ENCODE measurements at places on chromosomes 7 and 10. TPM values are rescaled to one million over a fixed set of nuclear protein-coding genes. Genes with fewer than 3 reads are reported as not detected.

Gene SGMS1
- 86.4 TPM for total RNA-seq

Gene SOSTDC1
- 25.6 TPM for total RNA-seq

Gene CYP2C19
- total RNA-seq: not detected

Gene JCAD
- total RNA-seq: 52.0 TPM

Gene WNT2
- total RNA-seq: 8.9 TPM

Gene AZGP1
- total RNA-seq: 1.9 TPM

Gene TAS2R5
- total RNA-seq: 6.5 TPM

Gene CALML5
- total RNA-seq: not detected

Gene TRA2A
- 86.5 TPM for total RNA-seq

DNA sequence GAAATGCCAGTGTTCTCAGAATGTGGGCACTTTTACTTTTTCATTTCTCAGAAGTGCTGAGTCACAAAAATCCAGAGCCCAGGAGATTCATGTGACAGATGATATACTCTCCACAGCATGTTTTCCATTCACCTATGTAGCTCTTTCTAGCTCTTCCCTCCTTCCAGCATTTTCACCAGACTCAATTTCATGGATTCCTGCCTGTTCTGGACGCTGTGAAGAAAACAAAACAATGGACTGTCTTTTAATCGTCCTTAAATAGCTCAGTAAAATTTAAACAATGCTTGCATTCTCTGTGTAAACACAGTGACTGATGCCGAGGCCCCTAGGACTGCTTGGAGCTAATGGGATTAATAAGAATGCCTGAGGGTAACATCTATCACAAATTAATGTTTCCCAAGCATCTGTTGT is 25.5 kb downstream of the ZNF713 start:
- no peak for DNase-seq

GRCh38 chr10:11014671-11015445 is 2.8 kb upstream of the CELF2 start:
- DNase-seq: peak; percentile 39

DNA sequence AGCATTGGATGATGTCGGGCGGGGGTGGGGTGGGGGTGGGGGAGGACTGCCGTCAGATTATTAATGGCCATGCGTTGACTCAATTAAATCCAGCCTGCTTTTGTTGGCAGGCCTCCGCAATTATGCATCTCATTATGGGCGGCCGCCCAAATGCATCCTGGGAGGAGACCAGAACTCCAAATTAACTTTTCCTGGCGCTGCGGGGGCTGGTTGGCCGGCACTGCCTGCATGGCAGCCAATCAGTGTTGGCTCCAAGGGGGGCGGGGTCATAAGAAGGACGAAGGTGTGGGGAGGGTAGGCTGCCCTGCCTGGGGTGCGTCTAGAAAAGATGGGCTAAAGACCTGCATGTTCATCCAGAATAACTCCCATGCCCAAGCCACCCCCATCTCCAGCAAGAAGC is 83.9 kb upstream of the PAX2 start:
- DNase-seq: no peak

GRCh38 chr7:38122501-38122900 is 55.5 kb upstream of the STARD3NL start:
- DNase-seq: no peak

DNA sequence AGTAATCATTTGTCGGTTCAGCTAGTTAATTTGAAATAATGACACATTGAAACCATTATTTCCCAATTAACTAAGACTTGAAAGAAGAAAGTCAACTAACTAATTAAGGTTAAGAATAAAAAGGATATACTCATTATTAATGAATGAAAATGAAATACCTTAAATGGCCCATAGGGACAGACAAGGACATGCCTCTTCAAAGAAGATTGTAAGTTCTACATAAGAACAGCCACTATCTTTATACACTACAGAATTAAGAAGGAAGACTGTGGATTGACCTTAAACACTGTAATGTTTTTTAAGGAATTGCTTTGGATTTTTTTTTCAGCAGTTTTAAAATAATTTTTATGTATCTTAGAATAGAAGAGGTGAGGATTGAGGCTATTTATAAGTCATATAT is 60.7 kb downstream of the CSTF2T start:
- DNase-seq: no peak

GRCh38 chr10:50325449-50326171 is 74.3 kb upstream of the ASAH2 start:
- no peak for DNase-seq

- DNase-seq: no peak
Observed at GRCh38 chr7:131935180-131935579, 378.8 kb upstream of the PODXL start.

GRCh38 chr7:71770269-71770907 is 638.4 kb downstream of the GALNT17 start:
- no peak for DNase-seq

DNA sequence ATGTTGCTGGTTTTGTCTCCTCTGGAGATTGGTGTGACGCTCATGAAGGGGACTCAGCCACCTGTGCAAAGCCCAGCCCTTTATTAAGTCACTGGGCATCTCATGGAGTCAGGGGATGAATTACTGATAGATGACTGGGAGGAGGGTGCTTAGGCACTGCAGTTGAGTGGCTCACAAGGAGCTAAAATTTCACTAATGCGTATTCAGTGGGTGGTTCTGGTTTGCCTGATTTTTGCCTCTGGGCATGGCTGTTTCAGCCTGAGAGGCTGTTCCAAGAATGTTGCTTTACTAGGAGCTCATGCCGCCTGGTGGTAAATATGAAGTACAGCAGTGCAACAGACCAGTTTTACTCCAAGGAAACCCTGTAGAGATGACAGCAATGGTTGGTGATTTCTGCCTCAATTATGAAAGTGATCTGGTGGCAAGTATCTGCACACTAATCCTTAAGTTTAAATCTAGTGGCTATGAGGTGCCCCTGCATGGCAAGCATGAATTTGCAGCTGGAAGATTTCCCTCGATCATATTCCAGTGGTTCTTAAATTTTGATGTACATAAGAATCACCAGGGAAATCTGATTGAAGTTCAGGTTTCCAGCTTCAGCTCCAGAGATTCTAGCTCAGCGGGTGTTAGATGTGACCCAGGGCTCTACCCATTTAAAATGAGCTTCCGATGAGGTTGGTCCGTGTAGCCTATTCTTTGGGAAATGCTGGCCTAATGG is 19.9 kb downstream of the ACTA2 start:
- no peak for DNase-seq

DNA sequence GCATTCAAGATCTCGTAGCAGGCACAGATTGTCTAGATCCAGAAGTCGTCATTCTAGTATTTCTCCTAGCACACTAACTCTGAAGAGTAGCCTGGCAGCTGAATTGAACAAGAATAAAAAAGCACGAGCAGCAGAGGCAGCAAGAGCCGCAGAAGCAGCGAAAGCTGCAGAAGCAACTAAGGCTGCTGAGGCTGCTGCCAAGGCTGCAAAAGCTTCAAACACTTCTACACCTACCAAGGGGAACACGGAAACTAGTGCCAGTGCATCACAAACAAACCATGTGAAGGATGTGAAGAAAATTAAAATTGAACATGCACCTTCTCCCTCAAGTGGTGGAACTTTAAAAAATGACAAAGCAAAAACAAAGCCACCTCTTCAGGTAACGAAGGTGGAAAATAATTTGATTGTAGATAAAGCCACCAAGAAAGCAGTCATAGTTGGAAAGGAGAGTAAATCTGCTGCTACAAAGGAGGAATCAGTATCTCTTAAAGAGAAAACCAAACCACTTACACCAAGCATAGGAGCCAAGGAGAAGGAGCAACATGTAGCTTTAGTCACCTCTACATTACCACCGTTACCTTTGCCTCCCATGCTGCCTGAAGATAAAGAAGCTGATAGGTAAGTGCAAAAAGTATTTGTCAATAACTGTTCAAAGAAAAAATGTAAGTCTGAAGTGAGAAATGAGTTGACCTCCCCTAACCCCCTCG is 37.7 kb downstream of the CDK13 start:
- no peak for DNase-seq

DNA sequence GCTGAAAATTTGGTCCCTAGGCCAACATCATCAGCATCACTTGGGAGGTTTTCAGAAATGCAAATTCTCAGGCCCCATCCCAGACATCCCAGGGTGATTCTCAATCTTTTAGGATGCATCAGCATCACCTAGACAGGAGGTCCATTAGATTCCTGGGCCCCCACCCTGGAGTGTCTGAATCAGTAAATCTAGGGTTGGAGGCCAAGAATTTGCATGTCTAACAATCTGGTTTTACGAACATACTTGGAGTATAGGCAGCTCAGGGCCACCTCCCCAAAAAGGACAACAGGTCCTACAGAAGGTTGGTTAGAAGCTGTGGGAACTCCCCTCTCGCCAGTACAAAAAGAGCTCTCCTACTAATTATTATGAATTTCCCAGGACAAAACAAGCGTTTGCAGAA is 15.5 kb downstream of the ZC3HAV1 start:
- no peak for DNase-seq

DNA sequence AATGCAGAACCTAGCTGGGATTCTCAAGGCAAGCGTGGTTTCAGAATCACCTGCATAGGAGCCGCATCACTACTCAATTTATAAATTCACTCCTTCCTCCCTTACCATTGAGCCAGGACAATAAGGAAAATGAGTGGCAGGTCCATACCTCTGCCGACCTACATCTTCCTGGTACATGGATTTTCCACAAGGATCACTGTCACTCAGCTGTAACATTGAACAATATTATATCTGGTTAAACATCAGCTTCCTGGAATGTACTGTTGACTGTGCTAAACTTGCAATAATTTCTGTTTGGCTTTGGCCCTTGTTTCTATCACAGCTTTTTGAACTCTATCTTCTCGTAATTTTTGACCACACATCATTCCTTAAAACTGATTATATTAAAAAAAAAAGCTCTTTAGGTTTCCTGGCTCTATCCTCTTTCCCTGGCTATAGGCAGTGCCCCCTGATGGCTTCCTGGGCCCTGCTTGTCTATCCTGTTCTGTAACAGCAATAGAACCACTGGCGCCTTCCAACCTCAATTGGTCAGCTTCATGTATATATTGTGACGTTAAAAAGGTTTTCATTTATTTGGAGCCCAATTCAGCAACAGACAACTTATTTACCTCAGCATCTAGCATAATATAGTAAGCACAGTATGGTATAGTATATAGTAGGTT is 59.2 kb downstream of the RNLS start:
- DNase-seq: no peak

GRCh38 chr7:11193131-11193867 is 219.6 kb downstream of the PHF14 start:
- no peak for DNase-seq

DNA sequence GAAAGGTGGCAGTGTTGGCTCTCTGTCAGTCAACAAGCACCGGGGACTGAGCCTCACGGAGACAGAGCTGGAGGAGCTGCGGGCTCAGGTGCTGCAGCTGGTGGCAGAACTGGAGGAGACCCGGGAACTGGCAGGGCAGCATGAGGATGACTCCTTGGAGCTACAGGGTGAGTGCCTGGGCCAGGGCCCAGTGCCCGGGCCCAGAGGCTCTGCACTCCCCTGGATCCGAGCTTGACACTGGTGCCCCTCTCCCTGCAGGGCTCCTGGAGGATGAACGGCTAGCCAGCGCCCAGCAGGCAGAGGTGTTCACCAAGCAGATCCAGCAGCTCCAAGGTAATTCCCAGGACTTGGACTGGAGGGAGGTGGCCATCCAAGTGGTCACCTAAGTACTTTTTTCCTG is 2.7 kb downstream of the CCDC136 start:
- no peak for DNase-seq

GRCh38 chr10:79583488-79584024 is 23.3 kb upstream of the SFTPA2 start:
- DNase-seq: no peak
